ENCODE measurements at places on chromosomes 7 and 10. TPM values are rescaled to one million over a fixed set of nuclear protein-coding genes. Genes with fewer than 3 reads are reported as not detected.

DNA sequence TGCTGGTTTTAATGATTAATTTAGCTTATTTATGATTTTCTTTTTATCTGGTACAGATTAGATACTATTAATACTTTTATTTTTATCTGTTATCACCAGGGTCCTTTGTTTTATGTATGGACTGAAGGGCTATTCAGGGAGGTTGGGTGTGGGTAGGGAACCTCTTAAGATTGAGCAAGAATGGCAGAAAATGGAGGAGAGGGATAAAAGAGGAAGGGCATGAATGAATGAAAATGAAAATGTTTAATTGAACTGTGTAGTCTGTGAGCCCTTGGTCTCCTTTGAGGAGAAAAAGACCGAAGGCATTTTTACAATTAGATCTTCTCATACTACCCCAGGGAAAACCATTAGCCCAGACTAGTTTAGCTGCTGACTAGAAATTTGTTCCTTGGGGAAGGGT is 93.1 kb downstream of the CDK14 start:
- DNase-seq = no peak

DNA sequence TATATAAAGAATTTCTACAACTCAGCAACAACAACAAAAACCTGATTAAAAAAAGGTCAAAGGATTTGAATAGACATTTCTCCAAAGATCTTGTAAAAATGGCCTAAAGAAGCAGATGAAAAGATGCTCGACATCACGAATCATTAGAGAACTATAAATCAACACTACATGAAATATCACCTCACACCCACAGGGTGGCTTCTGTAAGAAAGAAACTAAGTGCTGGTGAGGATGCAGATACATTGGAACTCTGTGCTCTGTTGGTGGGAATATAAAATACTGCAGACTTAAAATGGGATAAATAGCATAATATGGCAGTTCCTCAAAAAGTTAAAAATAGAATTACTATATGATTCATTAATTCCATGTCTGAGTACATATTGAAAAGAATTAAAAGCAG is 38.3 kb upstream of the CDCA7L start:
- DNase-seq = no peak

DNA sequence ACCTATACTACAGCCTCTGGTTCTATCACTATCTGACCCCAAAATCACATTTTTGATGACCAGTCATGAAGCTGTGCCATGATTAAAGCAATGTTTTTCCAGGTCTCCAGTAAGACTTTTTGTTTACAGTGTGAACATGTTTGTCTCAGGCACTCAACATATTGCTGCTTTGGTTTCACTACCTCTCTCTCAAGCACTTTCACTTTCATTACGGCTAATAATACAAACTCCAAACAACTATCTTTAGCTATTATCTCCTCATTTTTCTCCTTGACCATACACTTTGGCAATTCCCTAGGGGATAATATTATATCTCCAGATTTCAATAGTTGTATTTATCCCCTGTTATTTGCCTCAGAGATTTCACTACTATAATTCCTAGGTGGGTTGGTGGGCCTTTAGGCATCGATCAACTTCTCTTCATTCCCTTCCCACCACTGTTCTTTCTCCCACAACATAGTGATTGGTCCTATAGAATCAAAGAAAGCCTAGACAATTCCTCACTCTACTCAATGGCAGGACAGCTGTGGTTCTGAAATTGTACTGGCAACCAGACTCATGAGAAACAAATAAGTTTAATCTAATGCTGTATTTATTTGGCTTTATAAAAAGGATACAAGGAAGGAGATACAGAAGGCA is 261.4 kb upstream of the ZWINT start:
- DNase-seq = no peak

GRCh38 chr7:29614229-29614628 is 50.6 kb downstream of the PRR15 start:
- DNase-seq = no peak

- DNase-seq = no peak
These were observed 135.9 kb downstream of the KIAA1217 start for GRCh38 chr10:24344695-24345463.

DNA sequence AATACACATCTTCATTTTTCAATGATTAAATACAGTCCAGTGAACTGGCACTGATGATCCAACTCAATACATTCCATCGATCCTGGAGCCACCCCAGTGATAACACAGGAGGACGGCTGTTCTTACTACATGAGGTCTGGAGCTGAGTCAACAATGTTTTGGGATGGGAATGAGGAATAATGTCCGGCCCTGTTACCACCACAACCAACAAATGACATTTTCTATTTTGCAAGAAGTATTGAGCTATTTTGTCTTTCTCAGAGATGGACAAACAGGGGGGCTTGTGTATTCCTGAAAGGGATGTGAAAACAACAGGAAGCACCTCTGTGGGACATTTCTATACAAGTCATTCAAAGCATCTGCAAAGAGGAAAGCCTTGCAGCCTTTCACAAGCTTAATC is 249.2 kb downstream of the PARD3 start:
- DNase-seq = no peak

CTNNA3 gene
- total RNA-seq = 2.4 TPM

ASB10 gene
- total RNA-seq = not detected

AQP1 gene
- total RNA-seq = not detected

SLC13A1 gene
- total RNA-seq = not detected

- DNase-seq = no peak
These were observed 140.6 kb upstream of the TMEM168 start for GRCh38 chr7:112930787-112931186.
